ENCODE measurements at places on chromosomes 3 and 15. TPM values are rescaled to one million over a fixed set of nuclear protein-coding genes. Genes with fewer than 3 reads are reported as not detected.

TIPARP gene
- polyA plus RNA-seq, result 32.6 TPM

PAK6 gene
- 8.3 TPM for polyA plus RNA-seq

TNFAIP8L3 gene
- polyA plus RNA-seq, result not detected

NAA50 gene
- 58.0 TPM for polyA plus RNA-seq

FOXB1 gene
- not detected for polyA plus RNA-seq

CA12 gene
- polyA plus RNA-seq, result not detected

DUOX2 gene
- not detected for polyA plus RNA-seq

TMC3 gene
- polyA plus RNA-seq, result not detected

CAMKV gene
- polyA plus RNA-seq, result not detected

LRRC31 gene
- polyA plus RNA-seq, result not detected

PPCDC gene
- 20.8 TPM for polyA plus RNA-seq

LEKR1 gene
- 1.6 TPM for polyA plus RNA-seq

ALG3 gene
- 35.7 TPM for polyA plus RNA-seq

NOP10 gene
- 350 TPM for polyA plus RNA-seq

ACP3 gene
- 0.26 TPM for polyA plus RNA-seq

REC114 gene
- polyA plus RNA-seq, result not detected

ST6GAL1 gene
- 49.8 TPM for polyA plus RNA-seq

SERPINI2 gene
- polyA plus RNA-seq, result not detected

GOLGA8G gene
- polyA plus RNA-seq, result not detected

HTR3E gene
- not detected for polyA plus RNA-seq

Data from immature natural killer cell (primary cell).